ENCODE measurements at places on chromosomes 16 and 17.

DNA sequence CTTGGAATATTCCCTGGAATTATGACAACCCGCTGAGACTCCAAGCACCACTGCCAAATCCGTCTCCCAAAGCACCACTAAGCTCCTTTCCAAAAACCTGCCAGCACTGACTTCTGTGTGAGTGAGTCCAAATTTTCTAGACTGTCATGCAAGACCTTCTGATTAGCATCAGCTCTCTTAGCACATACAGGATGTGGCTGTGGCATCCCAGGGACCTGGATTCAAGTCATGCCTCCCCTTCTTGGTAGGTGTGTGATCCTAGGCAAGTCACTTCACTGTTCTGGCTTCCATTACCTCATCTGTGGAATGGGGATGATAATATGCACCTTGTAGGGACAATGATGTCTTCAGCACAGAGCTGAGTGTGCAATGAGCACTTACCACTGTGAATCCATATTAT is 38.3 kb upstream of the USP7 start:
- DNase-seq, result no peak

DNA sequence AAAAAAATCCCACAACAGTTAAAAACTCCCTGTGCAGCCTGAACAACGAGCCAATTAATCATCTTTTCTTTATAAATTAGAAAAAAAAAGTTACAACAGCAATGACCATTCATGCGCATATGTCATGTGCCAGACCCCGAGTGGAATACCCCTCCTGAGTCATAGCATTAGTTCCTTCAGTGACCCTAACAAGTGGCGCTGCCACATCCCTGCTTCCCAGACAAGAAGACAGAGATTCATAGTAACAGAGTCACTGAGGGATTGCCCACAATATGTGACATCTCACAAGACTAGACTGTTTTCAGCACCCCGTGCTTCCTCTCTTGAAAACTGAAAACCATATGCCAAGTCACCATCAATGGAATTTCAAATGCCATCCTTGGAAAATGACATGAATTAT is 7.9 kb downstream of the UMOD start:
- no peak for DNase-seq

- no peak for DNase-seq
These were observed 33.7 kb downstream of the HOXB1 start for GRCh38 chr17:48497103-48497502.

DNA sequence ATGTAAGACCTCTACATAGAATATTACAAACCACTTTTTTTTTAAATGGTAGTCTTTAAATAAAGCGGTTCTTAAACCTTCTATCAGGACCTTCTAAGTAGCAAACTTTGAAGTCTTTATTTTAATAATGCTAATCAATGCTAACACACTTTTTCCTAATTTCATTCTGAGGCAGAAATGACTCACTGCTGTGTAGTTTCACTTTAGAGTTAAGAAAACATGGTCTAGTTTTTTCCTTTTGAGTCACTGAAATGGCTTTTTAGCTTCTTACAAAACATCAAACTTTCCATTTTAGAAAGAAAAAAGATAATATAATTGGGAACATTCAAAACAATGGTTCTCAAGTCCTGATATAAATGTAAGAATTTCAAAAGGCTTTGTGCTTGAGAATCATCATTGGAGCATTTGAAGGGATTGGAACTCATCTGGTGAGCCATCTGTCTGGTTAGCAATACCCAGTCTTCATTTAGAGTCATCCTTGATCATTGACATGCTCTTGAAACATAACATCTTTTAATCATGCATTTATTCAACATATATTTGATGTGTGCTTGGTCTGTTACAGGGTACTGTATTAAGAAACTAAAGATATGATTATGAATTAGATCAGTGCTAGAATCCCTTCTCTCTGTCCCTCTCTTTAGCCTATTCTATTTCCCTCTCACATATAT is 258.3 kb upstream of the MON1B start:
- DNase-seq, result no peak

- no peak for DNase-seq
These were observed 211.4 kb upstream of the ERCC4 start for GRCh38 chr16:13708347-13709120.

DNA sequence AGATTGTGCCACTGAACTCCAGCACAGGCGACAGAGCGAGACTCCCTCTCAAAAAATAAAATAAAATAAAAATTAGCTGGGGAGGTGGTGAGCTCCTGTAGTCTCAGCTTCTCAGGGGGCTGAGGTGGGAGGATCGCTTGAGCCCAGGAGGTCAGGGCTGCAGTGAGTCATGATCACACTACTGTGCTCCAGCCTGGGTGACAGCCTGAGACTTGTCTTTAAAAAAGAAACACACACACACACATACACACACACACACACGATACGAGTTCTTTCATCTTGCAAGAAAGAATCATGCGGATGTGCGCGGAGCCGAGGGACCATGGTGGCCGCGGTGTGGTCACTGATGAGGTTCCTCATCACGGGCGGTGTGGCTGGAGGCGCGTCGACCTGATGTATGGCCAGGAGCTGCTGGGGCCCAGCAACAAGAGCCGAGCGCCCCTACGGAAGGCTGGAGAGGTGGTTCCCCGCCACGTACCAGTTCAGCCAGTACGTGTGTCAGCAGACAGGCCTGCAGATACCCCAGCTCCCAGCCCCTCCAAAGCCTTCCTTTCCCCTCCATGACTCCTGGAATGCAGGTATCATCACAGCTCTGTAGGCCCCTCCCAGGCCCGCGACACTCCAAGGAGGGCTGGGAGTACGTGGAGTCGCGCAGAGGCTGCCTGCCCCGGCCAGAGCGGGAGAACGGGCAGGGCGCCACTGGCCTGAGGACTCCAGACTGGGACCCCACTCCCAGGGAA is 20.7 kb downstream of the NXN start:
- no peak for DNase-seq

GRCh38 chr16:84357191-84357651 is 11.1 kb upstream of the ATP2C2 start:
- DNase-seq, result no peak

- DNase-seq, result no peak
These were observed 63.0 kb upstream of the HS3ST4 start for GRCh38 chr16:25628766-25629165.

Measured in stimulated activated CD4-positive, alpha-beta T cell treated with anti-CD3 and anti-CD28 coated beads, Interleukin-1b, Interleukin-23, amount 100 ng/mL, for 1 hour (primary cell).